ENCODE measurements at places on chromosomes 4 and X.

- H3K27me3 ChIP-seq: no peaks in the 10 kb centered on the region
- no peak overlapping the region for H3K27ac ChIP-seq
- H3K36me3 ChIP-seq: no peaks in the 10 kb centered on the region
Measured at GRCh38 chr4:96736352-96736889, 896.5 kb downstream of the PDHA2 start.

DNA sequence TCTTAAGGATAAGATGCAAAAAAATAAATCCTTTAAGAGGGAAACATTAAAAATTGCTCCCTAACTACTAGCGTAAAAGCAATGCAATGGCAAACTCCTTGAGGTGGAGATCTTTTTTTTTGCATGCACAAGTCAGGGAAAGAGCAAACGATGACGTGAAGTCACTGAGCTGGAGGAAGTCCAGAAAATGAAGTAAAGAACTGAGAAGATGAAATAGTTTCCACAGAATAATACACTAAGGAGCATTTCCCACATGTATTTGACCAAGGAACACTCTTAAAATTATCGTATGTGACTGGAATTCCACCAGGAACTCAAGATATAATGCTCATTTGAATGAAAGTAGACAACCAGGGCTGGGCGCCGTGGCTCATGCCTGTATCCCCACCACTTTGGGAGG, 21.0 kb upstream of the DOCK11 start:
- no peaks in the 10 kb centered on the region for H3K36me3 ChIP-seq
- H3K27ac ChIP-seq: no peak overlapping the region
- DNase-seq: no peak
- no peaks in the 10 kb centered on the region for H3K4me1 ChIP-seq

- no peak overlapping the region for H3K27ac ChIP-seq
- no peaks in the 10 kb centered on the region for H3K4me1 ChIP-seq
- H3K4me3 ChIP-seq: no peak overlapping the region
- no peaks in the 10 kb centered on the region for H3K36me3 ChIP-seq
Measured at GRCh38 chrX:4243759-4244158, 530.3 kb upstream of the PRKX start.

- no peak overlapping the region for H3K27ac ChIP-seq
- H3K27me3 ChIP-seq: no peaks in the 10 kb centered on the region
- no peak overlapping the region for H3K4me3 ChIP-seq
- H3K4me1 ChIP-seq: no peaks in the 10 kb centered on the region
Measured at GRCh38 chr4:103268746-103269145, 70.6 kb upstream of the CENPE start.

GRCh38 chrX:70504772-70505450, 60.3 kb downstream of the DLG3 start:
- H3K4me3 ChIP-seq: no peak overlapping the region
- no peak for DNase-seq
- H3K27me3 ChIP-seq: no peaks in the 10 kb centered on the region
- H3K27ac ChIP-seq: no peak overlapping the region
- peaks cover 9% of the 10 kb centered on the region for H3K36me3 ChIP-seq
